ENCODE measurements at places on chromosomes 7 and 10.

- H3K36me3 ChIP-seq, result no peaks in the 10 kb centered on the region
- DNase-seq, result no peak
- H3K4me1 ChIP-seq, result peaks cover 12% of the 10 kb centered on the region
- H3K27me3 ChIP-seq, result peaks cover 8% of the 10 kb centered on the region
- no peak overlapping the region for H3K27ac ChIP-seq
- H3K4me3 ChIP-seq, result no peak overlapping the region
Observed at GRCh38 chr7:87144173-87144657, 8.0 kb upstream of the DMTF1 start.

DNA sequence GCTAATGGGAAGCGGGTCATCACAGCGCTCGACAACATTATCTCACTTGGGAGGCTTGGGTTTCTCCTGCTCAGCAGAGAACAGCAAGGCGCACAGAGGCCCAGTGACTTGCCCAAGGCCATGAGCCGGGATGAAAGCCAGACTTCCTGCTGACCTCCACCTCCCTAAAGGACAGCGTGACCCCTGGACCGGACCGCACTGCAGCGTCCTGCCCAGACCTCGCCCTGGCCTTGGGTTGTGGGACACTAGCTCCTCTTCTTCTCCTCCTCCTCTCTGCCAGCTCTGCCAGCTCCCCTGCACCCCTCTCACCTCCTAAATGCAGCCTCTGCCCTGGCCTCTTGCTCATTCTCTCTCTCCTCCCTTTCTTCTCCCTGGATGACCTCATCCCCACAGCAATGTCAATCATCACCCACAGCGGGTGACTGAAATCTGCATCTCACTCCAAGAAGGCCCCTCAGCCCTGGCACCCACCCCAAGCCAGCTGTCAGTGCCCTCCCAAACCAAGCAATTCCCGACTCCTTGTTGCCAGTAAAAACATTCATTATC, 19.4 kb downstream of the SPOCK2 start:
- H3K4me3 ChIP-seq, result no peak overlapping the region
- peaks cover 34% of the 10 kb centered on the region for H3K4me1 ChIP-seq
- no peak for DNase-seq
- H3K36me3 ChIP-seq, result peaks cover 77% of the 10 kb centered on the region

GRCh38 chr10:67837541-67838314, at the start of gene DNAJC12:
TSS of gene DNAJC12 (minus strand) at chr10:67838188. CDS start at chr10:67838011, 177 bp downstream.
- no peaks in the 10 kb centered on the region for H3K36me3 ChIP-seq
- H3K4me1 ChIP-seq, result peaks cover 13% of the 10 kb centered on the region
- H3K27me3 ChIP-seq, result no peaks in the 10 kb centered on the region
- H3K4me3 ChIP-seq, result peak within 1 kb of the TSS; percentile 58
- DNase-seq, result no peak

DNA sequence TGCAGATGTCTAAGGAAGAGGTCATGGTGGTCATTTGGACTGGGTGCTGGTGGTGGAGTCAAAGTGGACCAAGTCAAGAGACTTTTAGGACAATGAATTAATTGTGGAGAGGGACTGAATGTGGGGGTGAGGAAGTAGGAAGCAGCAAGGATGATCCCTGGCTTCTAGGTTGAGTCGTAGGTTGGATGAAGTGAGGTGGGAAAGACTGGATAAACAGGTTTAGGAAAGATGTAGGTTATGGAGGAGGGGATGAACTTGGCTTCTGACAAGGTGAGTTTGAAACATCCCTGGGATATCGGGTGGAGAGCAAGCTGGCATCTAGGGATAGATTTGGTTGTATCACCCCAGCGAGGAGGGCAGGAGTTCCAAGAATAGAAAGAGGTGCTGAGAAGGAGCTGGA, 7.6 kb downstream of the SEMA4G start:
- H3K27ac ChIP-seq, result no peak overlapping the region
- no peaks in the 10 kb centered on the region for H3K27me3 ChIP-seq
- no peaks in the 10 kb centered on the region for H3K4me1 ChIP-seq
- H3K4me3 ChIP-seq, result no peak overlapping the region

GRCh38 chr7:116315293-116315692, 105.0 kb downstream of the TES start:
- H3K27ac ChIP-seq, result no peak overlapping the region
- no peak overlapping the region for H3K4me3 ChIP-seq
- peaks cover 4% of the 10 kb centered on the region for H3K27me3 ChIP-seq
- no peaks in the 10 kb centered on the region for H3K36me3 ChIP-seq

GRCh38 chr10:34491678-34492077, 323.4 kb downstream of the PARD3 start:
- no peaks in the 10 kb centered on the region for H3K27me3 ChIP-seq
- DNase-seq, result no peak
- no peak overlapping the region for H3K4me3 ChIP-seq

DNA sequence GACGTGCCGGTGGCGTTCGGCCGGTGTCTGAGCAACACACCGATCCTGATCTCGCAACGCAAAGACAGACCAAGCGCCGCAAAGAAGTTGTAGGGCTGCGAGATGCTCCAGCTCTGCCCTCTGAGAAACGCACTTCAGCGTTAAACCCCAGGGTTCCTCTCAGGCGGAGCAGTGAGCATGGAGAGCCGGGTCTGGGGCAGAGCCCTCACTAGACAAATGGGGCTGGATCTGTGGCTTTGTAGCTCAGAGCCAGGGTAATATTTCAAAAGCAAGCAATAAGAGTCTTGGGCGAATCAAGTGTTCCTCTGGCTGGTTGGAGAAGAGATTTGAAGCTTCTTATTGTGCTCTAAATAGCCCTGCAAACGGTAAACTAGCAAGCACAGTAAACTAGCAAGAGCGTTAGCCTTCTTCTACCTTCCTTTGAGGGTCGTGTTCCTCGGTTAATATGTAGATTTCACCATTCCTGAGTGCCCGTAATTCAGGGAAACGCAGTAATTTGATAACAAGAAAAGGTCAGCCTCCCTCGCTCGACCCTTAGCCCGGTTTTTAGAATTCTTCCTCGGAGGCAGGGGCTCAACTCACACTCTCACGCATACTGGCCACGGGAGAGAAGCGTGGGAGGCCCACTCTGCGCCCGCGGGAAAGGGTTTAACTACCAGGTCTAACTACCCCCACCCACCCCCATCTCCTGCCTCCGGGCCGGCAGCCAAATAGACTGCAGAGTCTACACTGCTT, 6.7 kb downstream of the SKAP2 start:
- H3K4me3 ChIP-seq, result no peak overlapping the region
- DNase-seq, result no peak
- peaks cover 4% of the 10 kb centered on the region for H3K4me1 ChIP-seq

GRCh38 chr10:99537989-99538917, 5.5 kb downstream of the NKX2-3 start:
- H3K4me3 ChIP-seq, result no peak overlapping the region
- peaks cover 81% of the 10 kb centered on the region for H3K27me3 ChIP-seq
- H3K4me1 ChIP-seq, result peaks cover 24% of the 10 kb centered on the region
- peaks cover 2% of the 10 kb centered on the region for H3K36me3 ChIP-seq
- H3K27ac ChIP-seq, result no peak overlapping the region

- H3K27ac ChIP-seq, result no peak overlapping the region
- H3K36me3 ChIP-seq, result no peaks in the 10 kb centered on the region
- no peak overlapping the region for H3K4me3 ChIP-seq
- H3K4me1 ChIP-seq, result no peaks in the 10 kb centered on the region
- no peak for DNase-seq
Observed at GRCh38 chr10:77179015-77179695, 458.5 kb downstream of the KCNMA1 start.

- no peak overlapping the region for H3K4me3 ChIP-seq
- H3K27me3 ChIP-seq, result peaks cover 9% of the 10 kb centered on the region
- H3K36me3 ChIP-seq, result no peaks in the 10 kb centered on the region
- no peaks in the 10 kb centered on the region for H3K4me1 ChIP-seq
- no peak for DNase-seq
- no peak overlapping the region for H3K27ac ChIP-seq
Observed at GRCh38 chr7:96614154-96614867, 95.3 kb downstream of the SEM1 start.

GRCh38 chr10:44390585-44391072, 5.7 kb upstream of the CXCL12 start:
- no peak for DNase-seq
- H3K27ac ChIP-seq, result no peak overlapping the region
- H3K4me1 ChIP-seq, result peaks cover 2% of the 10 kb centered on the region

DNA sequence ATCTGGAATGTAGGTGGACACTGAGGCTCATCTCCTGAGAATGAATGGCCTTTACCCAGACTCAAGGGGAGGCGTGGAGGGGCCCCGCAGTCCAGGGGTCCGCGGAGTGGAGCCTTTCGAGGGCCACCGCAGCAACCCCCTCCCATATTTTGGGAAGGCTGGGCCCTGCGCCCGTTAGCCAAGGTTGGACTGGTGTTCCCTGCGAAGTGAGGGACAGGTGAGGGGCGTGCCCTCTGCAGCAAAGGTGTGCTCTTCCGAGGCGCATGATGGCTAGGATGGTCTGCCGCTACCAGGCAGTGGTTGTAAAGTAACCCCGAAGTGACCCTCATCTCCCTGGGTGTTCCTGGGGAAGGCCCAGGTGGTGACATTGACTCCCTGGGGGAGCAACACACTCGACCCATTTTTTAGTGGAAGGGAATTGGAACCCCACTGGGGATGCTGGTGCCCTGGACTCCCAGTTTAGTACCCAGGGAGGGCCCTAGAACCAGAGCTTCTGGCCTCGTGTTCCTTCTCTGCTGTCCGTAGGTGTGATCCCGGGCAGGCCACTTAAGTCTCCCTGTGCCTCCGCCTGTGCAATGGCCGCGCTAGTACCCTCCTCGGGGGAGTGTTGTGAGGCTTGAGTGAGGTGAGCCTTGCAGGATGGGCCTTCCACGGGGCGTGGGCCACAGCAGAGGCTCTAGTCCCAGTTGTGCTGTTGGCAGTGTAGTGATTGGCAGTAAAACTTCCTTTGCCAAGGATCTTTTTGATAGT, 779 bp downstream of the FAM241B start:
- H3K36me3 ChIP-seq, result no peaks in the 10 kb centered on the region
- peak; percentile 17 for DNase-seq
- peaks cover 2% of the 10 kb centered on the region for H3K27me3 ChIP-seq
- H3K4me1 ChIP-seq, result peaks cover 8% of the 10 kb centered on the region
- H3K4me3 ChIP-seq, result peak overlapping the region; percentile 51

DNA sequence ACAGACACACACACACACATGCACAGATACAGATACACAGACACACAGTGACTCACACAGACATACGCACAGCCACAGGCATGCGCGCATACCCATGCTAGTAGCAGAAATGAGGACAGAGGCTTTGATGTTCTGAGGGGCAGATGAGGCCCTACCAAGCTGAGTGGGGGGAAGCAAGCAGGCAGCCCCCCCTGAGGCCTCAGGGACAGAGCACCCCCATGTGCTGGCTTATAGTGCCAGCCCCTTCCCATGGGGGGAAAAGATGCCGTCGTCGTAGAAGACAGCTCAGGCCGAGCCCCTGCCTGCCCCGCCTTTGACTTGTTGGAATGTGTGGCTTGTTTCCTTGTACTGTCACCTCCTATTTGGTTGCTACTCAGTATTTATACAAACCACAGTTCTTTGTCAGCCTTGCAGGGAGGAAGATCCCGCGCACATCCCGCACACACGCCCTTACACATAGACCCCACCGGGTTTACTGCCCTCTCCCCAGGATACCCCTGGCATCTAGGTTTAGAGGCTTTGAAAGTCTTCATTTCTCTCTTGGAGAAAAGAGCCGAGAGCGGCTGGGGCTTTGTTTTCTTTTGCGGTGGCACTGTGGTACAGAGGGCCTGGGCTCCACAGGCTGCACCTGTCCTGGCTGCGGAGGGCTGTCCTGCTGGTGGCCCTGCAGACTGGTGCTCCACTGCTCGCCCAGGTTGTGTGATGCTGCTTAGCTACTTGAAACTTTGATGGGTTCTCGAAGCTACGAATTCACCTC, 112.5 kb downstream of the DOCK1 start:
- no peak overlapping the region for H3K4me3 ChIP-seq
- DNase-seq, result no peak
- H3K4me1 ChIP-seq, result no peaks in the 10 kb centered on the region
- no peaks in the 10 kb centered on the region for H3K27me3 ChIP-seq
- H3K27ac ChIP-seq, result no peak overlapping the region

DNA sequence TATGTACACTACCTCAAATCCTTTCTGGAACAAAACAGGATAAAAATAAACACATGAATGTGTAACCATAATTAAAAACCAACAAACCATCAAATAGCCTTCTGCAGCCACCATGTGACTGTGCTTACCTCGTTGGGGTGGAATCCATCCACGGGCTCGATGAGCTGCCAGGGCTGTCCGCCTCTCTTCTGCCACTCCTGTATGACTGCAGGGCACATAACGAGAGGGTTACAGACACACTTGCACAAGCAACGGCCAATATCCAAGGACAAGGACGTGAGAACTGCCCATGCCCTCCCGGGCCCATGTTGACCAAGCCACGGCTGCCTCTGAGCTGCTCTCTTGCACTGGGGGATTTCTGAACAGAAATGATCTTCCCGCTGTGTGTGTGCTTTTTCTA, 132.2 kb downstream of the ANLN start:
- H3K36me3 ChIP-seq, result no peaks in the 10 kb centered on the region
- no peak overlapping the region for H3K27ac ChIP-seq
- H3K4me3 ChIP-seq, result no peak overlapping the region
- H3K27me3 ChIP-seq, result no peaks in the 10 kb centered on the region

- H3K4me3 ChIP-seq, result no peak overlapping the region
- no peaks in the 10 kb centered on the region for H3K4me1 ChIP-seq
- no peaks in the 10 kb centered on the region for H3K27me3 ChIP-seq
Observed at GRCh38 chr7:105487579-105488571, 34.2 kb downstream of the PUS7 start.

DNA sequence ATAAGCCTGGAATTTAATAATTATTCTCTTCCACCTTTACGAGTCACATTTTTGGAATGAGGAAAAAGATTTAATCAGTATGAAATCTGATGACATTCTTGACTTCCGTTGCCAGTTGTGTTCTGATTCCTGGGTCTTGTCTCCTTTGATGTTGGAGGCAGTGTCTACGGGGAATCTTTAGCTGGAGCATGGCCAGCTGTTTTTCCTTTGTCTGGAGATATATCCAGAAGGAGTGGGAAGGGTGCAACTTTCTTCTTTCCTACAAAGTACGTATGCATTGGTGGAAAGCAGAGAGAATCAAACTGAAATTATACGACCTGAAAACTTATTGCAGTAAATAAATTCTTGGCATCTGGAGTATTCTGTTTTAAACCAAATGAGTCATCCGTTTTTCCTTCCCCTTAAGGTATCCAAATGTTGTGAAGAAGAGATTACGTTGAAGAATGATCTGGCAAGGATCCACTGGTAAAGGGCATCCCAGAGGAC, 6.9 kb upstream of the GNG11 start:
- no peak overlapping the region for H3K27ac ChIP-seq

- DNase-seq, result no peak
- H3K27me3 ChIP-seq, result no peaks in the 10 kb centered on the region
- no peaks in the 10 kb centered on the region for H3K36me3 ChIP-seq
- no peaks in the 10 kb centered on the region for H3K4me1 ChIP-seq
- no peak overlapping the region for H3K4me3 ChIP-seq
- H3K27ac ChIP-seq, result no peak overlapping the region
Observed at GRCh38 chr10:123879606-123880257, 11.9 kb downstream of the CPXM2 start.

- no peak within 1 kb of the TSS for H3K27ac ChIP-seq
- H3K4me3 ChIP-seq, result peak within 1 kb of the TSS; percentile 70
- peaks cover 49% of the 10 kb centered on the region for H3K27me3 ChIP-seq
- peaks cover 9% of the 10 kb centered on the region for H3K4me1 ChIP-seq
Observed at GRCh38 chr10:11823122-11823988, at the start of gene PROSER2. TSS of gene PROSER2 (plus strand) at chr10:11823356. CDS start at chr10:11852078, 28,722 bp downstream.

- no peaks in the 10 kb centered on the region for H3K27me3 ChIP-seq
- H3K4me3 ChIP-seq, result no peak overlapping the region
- no peak overlapping the region for H3K27ac ChIP-seq
- DNase-seq, result no peak
- no peaks in the 10 kb centered on the region for H3K36me3 ChIP-seq
- no peaks in the 10 kb centered on the region for H3K4me1 ChIP-seq
Observed at GRCh38 chr7:18352339-18353255, 143.0 kb upstream of the HDAC9 start.
